ENCODE measurements at places on chromosomes 1 and 21.

- DNase-seq, result no peak
Measured at GRCh38 chr1:182650678-182651338, 33.6 kb downstream of the RGS8 start.

GRCh38 chr1:36737767-36738166 lies 255.1 kb upstream of the CSF3R start:
- DNase-seq, result no peak

DNA sequence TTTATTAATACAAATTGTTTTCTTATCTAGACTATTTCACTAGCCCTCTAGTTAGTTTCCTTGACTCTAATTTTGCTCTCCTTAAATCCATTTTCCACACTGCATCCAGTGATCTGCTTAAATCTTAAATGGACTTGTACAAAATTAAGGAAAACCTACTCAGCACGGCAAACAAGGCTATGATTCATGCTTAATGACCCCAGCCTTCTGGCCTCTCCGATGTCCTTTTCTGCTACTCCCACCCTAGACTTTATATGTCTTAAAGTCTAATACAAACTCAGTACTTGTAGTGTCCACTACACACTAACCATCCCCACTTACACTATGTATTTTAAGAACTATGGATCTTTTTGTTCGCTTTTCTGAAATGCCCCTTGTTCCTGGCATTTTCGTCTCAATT lies 2.2 kb downstream of the TMED5 start:
- DNase-seq, result no peak

GRCh38 chr1:69737527-69738185 lies 169.9 kb downstream of the LRRC7 start:
- no peak for DNase-seq

DNA sequence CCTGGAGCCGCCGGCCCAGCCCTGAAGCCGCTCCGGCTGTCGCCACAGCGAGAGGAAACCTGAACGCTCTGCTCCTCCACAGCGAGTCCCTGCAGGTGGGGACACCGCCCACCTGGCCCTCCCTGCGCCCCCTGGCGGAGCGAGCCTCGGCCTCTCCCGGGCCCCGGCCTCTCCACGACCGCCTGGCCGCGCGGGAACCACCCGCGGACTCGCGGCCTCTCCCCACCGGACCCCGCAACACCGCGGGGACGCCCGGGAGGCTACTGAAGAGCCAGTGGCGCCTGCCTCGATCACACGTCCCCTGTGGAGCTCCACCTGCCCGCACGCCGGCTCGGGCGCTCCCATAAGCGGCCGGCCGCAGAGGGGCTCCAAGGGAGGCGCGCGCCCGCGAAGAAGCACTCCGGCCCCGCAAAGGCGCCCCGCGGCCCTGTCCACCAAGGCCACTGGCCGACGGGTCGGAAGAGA lies 109.6 kb downstream of the KCNN3 start:
- no peak for DNase-seq

- DNase-seq, result no peak
Measured at GRCh38 chr1:96206451-96206850, 515.1 kb upstream of the PTBP2 start.

- DNase-seq, result no peak
Measured at GRCh38 chr1:54486907-54487306, 61.1 kb upstream of the ACOT11 start.

GRCh38 chr21:36891692-36892091 lies 74.8 kb downstream of the HLCS start:
- DNase-seq, result no peak

GRCh38 chr1:182972829-182973228 lies 19.9 kb upstream of the SHCBP1L start:
- DNase-seq, result no peak

GRCh38 chr1:6267686-6268322 lies 6.9 kb upstream of the GPR153 start:
- DNase-seq, result no peak

DNA sequence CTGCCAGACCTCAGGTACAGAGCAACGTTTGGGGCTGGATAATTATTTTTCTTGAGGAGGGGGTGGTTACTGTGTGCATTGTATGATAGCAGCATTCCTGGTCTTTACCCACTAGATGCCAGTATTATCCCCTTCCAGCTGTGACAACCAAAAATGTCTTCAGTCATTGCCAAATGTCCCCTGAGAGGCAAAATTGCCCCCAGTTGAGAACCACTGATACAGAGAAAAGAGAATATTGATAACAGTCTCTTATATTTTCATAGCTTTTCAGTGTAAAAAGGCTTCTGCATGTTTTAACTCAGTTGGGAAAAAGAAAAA lies 51.8 kb upstream of the SYT14 start:
- DNase-seq, result no peak

GRCh38 chr1:91894036-91894761 lies 8.2 kb upstream of the TGFBR3 start:
- DNase-seq, result no peak

- no peak for DNase-seq
Measured at GRCh38 chr1:174008269-174008668, 13.9 kb downstream of the RC3H1 start.

DNA sequence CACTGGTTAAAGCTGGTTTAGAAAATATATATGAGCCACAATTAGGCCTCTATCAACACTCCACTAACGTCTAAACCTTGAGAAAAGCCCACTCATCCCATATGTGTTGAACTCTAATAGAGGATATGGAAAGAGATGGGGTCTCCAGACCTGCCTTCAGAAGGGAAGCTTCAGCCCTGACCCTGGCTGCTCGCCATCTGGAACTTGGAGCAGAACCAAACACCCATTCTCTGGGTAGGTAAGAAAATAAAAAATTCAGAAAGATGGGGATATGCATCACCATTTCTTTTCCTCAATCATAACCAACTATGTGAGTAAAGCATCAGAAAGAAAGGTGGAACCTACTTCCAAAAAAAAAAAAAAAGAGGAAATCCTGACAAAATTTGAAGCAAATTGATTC lies 666.2 kb downstream of the PTPRC start:
- DNase-seq, result no peak

GRCh38 chr1:23013657-23014056 lies 2.0 kb downstream of the TEX46 start:
- DNase-seq, result no peak

GRCh38 chr1:97759078-97759477 lies 161.8 kb downstream of the DPYD start:
- DNase-seq, result no peak

GRCh38 chr1:64010316-64010715 lies 193.1 kb upstream of the UBE2U start:
- DNase-seq, result no peak

GRCh38 chr1:57353654-57354053 lies 70.2 kb downstream of the DAB1 start:
- DNase-seq, result no peak

- no peak for DNase-seq
Measured at GRCh38 chr21:34199121-34199910, 125.9 kb downstream of the MRPS6 start.

DNA sequence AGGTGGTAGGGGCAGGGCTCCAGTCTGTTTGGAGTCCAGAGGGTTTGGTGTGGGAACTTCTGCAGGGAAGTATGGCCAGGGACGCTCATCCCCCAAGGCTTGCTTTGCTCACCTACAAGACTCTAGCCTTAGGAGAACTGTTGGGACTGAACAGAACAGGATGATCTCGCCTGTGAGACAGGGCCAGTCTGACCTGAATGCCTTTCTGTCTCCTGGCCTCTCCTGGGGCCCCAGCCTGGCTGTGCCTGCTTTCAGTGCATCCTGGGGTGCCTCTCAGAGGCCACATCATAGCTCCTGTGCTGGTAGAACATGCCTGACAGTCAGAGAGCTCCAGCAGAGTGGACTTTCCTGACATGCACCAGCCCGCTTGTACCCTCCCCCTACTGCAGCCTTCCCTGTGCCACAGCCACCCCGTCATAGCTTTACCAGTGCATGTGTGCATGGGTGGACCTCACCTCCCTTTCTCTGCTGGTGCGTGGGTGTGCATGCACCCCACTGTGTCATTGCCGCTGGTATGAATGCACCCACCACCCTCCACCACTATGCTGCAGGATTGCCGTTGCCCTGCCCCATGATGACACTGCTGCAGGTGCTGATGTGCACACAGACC lies 165.8 kb downstream of the GIPC2 start:
- no peak for DNase-seq

- no peak for DNase-seq
Measured at GRCh38 chr1:223683586-223684487, 18.3 kb upstream of the CAPN8 start.

DNA sequence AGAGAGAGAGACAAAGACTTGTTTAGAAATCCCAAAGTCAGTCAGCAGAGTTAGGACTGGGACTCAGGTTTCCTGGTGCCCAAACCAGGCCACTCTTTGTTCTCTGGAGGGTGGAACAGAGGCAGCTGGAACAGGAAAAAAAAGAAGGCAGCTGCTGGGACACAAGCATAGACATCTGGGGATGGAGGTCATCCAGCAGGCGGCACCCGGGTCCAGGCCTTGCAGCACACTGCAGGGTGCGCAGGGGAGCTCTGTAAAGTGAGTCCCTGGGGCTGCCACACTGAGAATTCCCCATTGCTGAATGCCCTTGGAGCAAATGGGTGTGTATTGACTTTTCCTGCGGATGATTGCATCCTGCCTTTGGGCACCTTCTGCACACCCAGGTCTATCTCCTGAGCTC lies 222.9 kb upstream of the CSF3R start:
- no peak for DNase-seq

DNA sequence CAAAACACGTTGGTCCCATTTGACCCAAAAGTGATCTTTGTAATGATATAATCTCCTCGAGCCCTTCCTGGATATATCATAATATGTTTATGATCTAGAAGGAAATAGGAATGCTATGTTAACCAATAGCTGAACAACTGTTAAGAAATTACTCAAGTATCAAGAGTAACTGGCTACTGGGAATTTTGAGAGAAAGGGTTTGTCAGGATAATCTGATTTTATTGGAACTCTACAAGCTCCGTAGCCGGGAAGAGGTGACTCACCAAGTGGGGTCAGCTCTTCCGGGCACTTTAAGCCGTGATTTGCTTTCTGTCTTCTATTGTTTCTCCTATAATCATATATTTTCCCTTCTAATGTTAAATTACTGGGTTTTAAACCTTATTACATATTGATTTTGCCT lies 250.5 kb upstream of the POGK start:
- DNase-seq, result no peak

DNA sequence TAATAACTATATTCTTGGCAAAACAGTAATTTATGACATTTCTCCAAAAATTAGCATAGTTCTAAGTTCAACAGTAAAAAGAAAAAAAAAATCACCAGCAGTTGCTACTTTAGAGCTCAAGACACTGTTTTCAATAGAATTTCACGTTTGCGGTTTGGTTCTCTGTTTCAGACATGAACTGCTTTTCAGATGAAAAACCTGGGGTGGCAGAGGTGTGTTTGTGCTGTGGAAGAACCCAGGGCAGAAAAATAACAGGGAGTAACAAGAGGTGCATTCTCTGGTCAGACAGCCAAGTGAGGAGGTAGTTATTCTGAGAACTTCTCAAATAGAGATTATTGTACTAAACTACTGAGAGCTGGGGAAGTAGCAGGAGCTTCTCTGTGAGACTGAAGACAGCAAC lies 9.0 kb downstream of the NRAS start:
- no peak for DNase-seq

DNA sequence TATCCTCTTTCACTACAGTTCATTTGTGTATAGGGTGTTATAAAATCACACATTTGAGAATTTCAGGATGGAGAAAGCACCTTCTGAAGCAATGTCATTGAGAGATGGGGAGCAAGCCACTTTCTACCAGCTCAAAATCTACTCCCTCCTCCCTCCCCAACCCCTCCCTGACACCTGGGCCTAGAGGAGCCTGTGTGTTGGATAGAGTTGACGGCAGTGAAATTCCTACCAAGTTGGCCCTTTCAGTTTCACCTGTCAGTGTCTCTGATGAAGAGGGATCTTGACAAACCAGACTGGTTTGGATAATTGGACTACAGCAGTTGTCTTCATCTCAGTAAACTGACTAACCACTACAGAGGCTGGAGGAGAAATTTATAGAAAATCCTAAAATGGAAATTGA lies 125.0 kb upstream of the HOOK1 start:
- no peak for DNase-seq

DNA sequence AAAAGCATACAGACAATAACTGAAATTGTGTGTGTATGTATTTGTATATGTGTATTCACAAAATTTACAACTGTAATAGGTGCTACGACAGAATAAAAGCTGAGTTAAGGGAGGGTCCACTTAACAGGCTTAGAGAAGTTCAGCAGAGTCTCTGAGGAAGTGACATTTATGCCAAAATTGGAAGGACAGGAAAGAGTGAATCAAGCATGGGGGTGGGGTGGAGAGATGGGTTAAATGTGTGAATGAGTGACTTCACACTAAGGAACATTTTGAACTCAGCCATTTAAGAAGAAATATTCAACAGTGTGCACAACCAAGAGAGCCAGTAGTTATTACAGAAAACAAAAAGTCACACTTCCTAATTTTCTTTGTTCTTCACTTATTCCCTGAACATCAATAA lies 53.8 kb upstream of the RGS1 start:
- DNase-seq, result no peak

- DNase-seq, result no peak
Measured at GRCh38 chr1:49036700-49037099, 260.0 kb upstream of the BEND5 start.

- no peak for DNase-seq
Measured at GRCh38 chr21:22575165-22575584, 1577.0 kb downstream of the NCAM2 start.

Measured in osteocyte (in vitro differentiated cells).